ENCODE measurements at places on chromosomes 6 and 20.

DNA sequence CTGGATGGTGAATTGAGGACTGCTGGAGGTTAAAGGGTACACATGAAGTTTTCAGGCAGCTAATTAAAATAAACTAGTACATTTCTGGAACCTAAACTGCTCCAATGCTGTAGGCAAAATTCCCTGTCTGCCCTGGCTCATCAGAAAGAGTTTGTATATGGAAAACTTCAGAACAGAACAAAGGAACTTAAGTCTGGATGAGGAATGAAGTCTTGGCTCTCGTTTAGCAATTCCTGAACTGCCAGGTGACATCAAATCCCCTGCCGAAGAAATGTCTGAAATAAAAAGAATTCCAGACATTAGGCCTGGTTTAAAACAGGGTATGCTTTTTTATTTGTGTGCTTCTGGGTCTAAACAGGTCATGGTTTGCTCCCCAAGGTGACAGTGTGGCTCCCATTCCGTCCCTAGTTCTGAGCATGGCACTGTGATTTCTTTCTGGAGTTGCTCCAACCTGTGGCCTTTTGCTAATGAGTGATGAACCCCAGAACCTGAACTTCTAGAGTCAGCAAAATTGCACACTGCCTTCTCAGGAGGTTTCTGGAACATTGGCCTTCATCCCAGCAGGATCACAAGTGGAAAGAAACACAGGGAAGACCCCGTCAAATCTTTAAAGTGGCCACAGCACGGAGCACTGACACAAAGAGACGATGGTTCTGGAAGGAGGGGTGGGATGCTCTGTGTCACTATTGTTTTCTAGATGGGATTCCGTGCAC, 129.4 kb upstream of the NAA20 start:
- no peak for DNase-seq

GRCh38 chr20:9928281-9928737, 89.4 kb upstream of the PAK5 start:
- no peak for DNase-seq

- DNase-seq, result no peak
Measured at GRCh38 chr20:51440589-51440988, 101.9 kb downstream of the NFATC2 start.

DNA sequence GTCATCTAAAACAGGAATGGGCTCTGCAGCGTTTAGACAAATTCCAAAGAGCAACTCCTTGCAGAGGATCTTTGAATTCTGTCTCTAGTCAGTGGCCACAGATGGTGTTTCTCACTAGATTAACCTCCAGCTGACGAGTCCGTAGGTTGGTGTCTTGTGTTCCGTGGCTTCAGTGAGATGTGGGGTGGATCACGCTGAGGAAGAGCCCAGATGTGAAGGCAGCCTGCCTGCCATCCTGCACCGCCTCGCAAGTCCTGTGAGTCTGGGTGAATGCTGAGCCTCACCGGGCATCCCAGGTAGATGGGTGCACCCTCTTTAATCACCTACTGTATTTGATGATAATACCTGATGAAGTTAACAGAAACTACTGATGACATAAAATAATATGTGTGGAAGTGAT, 70.4 kb downstream of the THBS2 start:
- DNase-seq, result no peak

DNA sequence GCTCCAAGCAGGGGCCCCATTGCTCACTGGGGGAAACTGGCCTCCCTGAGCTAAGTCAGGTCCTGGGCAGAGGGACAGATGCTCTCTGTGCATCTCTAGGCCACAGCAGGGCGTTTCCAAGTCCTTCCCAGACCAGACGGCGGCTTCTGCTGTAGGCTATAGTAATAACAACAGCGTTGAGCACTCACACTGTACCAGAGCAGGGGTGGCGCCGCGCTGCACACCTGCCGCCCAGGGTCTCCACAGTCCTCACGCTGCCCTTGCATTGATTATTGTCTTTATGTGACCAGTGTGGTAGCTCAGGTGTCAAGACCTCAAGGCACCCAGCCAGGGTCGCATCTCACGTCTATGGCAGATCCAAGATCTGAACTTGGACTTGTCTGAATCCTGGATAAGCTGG, 14.9 kb upstream of the CCN5 start:
- DNase-seq, result no peak

DNA sequence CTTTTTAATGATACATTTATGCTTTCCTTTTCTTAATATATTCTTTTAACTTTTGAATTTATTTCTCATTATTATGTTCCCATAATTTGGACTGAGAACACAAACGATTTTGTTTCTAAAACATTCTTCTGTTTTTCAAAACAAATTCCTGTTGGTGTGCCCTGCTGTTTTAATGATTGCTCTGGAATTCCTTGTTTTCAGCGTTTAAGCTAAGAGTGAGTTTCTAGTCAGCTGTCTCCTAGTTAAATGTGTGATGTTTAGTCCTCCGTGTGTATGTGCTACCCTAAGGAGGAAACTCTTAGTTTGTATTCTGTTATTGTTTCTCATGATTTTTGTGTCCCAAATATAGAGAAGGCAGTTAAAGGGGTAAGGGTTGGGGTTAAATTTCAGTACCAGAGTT, 306.1 kb upstream of the RGS17 start:
- DNase-seq, result no peak

- no peak for DNase-seq
Measured at GRCh38 chr6:109010705-109011102, 83.9 kb downstream of the SESN1 start.

DNA sequence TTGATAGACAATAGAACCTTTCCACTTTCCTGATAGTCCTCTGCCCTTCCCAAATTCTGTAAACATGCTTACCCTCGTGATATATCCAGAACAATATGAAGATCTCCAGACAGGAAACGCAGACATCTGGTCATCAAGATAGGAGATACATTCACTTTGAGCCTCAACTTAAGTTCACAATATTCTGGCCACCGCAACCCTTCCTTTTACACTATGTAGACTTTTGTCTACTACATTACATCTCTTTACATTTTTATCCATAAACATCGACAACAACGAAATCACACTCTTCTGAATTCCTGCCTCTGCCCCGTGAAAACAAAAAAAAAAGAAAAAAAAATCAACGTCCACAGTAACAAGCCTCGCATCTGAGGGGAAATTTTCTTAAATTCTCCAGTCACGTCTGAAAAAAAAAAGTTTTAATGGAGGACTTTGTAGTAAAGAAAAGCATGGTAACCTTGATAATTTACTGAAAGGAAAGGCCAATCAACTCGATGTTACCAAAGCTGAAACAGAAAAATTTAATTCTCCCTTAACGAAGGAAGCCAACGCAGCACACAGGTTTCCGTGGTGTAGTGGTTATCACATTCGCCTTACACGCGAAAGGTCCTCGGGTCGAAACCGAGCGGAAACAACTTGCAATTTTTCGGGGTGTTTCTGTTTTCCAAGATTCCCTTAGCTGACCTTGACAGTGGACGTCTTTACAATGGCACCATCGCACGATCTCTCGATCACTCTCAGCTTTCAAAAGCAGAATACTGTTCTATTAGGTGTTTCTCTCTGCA, 21.8 kb downstream of the POM121L2 start:
- DNase-seq, result no peak

DNA sequence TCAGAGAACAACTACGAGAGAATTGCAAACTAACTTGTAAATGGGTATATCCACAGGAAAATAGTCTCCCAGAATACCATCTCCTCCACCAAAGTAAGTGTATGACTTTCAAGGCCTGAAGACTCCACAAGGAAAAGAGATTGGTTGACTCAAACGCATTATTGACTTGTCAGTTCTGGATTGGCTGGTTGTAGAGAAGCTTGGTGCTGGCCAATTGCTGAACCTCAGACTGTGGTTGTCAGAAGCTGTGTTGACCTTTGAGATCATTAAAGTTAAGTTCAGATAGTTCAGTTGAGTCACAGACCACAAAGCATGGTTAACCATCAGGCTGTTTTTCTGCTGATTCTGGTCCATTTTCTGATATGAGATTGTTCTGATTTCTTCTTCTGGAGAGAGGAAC, 388.3 kb downstream of the BMP2 start:
- no peak for DNase-seq

DNA sequence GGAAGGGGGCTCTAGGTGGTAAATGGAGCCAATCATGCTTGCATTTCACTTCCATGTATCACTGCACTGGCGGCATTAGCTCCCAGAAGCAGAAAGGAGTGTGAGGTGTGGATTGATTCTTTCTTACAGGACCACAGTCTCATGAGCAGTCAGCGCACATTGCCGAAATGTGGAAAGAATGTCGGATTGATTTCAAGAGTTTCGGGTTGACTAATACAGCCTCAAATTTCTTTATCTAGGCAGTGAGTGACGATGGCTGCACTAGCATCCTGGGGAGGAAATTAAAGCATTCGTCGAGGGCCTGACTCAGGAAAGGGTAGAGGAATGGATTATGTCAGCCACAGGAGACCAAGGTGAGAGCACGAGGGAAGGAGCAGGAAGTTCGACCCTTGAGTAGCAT, 222.8 kb upstream of the CDYL start:
- DNase-seq, result no peak

GRCh38 chr6:145502416-145502815, 232.9 kb downstream of the EPM2A start:
- DNase-seq, result peak; percentile 2

- DNase-seq, result no peak
Measured at GRCh38 chr6:133062077-133062476, 179.1 kb upstream of the EYA4 start.

GRCh38 chr6:161682982-161683381, 409.1 kb upstream of the AGPAT4 start:
- DNase-seq, result no peak

- DNase-seq, result no peak
Measured at GRCh38 chr6:3382326-3383279, 74.2 kb downstream of the SLC22A23 start.

GRCh38 chr20:16028923-16029322, 544.3 kb downstream of the KIF16B start:
- no peak for DNase-seq

DNA sequence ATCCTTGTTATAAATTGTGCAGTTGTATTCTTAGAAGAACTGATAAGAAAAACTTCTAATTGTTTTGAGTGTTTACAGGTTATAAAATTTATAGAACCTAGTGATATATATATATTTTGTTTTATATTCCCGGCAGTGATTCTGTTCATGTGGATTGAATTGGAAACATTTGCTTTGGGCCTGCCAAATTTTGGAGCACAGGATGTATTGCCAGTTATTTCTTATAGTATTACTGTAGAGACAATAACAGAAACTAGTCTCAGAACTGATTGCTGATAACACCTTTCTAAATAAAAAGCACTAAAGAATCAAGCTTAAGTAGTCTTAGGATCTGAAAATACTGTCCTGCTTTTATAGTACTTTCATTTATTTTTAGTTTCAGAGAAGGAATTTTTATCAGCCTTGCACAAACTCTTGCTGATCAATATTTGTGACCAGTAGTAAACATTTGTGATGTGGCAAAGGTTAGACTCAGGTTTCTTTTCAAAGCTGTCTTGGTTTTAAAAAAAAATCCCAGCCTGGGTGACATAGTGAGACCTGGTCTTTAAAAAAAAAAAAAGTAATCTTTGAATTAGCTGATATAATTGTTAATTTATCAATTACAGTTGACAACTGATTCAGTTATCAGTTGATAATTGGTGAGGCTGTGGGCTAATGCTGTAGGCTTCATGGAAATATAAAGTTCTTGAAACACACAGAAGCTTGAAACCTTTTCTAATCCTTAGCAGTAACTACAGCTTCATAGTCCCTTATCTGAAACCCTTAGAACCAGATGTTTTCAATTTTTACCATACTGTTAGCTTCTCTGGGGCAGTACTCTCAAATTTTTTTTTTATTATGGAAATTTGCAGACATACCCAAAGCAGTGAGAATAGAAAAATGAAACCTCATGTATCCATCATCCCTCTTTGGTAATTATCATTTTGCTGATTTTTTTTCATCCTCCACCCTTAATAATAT, 42.4 kb downstream of the RNGTT start:
- no peak for DNase-seq

GRCh38 chr20:59144831-59145196, 18.8 kb upstream of the ZNF831 start:
- no peak for DNase-seq

DNA sequence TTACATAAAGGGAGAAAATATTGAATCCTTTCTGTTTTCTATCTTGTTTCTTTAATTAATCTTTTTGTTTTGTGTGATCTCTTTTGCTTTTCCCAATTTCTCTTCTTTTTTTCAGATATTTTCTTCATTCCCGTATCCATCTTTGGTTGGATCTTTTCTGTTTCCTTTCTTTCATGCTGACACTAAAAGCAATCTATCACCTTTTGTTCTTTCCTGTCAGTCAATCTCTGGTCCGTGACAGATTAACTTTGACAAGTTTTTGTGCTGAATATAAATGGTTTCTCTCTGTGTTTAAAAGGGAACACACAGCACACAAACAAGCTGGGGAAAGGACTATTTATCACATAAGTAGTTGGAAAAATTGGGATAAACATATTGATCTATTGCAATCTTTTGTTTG, 162.8 kb downstream of the GRM1 start:
- no peak for DNase-seq

- no peak for DNase-seq
Measured at GRCh38 chr6:167860550-167861226, 34.0 kb downstream of the AFDN start.

- no peak for DNase-seq
Measured at GRCh38 chr6:124539096-124539495, 423.1 kb upstream of the RNF217 start.

DNA sequence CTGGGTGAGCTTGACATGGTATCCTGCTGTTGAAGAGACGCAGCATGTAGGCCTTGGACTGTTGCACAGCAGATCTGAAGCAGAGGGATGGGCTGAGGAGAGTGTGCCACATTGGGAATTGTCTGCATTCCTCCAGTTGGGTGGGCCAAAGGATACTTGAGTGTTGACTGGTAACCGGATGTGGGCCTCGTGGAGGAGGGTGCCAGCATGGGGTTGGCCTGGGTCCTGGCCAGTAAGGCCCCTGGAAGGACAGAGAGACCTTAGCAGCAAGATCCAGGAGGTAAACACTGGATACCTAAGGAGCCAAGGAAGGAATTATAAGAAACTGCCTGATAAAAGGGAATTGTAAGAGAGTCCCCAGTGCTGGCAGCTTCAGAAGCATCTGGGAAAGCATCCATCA, 76.9 kb downstream of the FIG4 start:
- no peak for DNase-seq

DNA sequence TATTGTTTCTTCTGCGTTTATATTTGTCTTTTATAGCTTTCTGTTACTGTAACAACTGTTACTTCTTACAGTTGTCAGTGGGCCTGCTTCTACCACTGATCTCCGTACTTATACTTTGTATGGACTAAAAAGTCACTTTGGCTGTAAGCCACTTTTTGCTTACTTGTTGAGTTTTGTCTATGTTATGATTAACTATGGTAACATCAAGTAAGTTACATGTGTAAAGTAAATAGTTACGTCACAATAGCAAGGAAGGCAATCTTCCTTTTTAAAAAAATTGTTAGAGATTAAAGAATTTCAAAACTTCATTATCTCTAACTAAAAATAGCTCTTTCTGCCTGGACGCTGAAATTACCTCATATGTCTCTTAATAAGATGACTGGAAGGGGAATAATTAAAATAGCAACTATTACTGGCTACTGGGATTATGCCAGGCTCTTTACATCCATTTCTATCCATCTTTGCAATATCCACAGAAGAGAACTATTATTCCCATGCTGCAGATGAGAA, 10.9 kb downstream of the TFB1M start:
- DNase-seq, result no peak
